ENCODE measurements at places on chromosomes 4 and X.
A peak's percentile ranks its signal among the peaks of the same experiment; 100 is the strongest.

- peak; percentile 43 for DNase-seq
Measured at GRCh38 chrX:51144828-51145442, 187.7 kb upstream of the NUDT10 start.

DNA sequence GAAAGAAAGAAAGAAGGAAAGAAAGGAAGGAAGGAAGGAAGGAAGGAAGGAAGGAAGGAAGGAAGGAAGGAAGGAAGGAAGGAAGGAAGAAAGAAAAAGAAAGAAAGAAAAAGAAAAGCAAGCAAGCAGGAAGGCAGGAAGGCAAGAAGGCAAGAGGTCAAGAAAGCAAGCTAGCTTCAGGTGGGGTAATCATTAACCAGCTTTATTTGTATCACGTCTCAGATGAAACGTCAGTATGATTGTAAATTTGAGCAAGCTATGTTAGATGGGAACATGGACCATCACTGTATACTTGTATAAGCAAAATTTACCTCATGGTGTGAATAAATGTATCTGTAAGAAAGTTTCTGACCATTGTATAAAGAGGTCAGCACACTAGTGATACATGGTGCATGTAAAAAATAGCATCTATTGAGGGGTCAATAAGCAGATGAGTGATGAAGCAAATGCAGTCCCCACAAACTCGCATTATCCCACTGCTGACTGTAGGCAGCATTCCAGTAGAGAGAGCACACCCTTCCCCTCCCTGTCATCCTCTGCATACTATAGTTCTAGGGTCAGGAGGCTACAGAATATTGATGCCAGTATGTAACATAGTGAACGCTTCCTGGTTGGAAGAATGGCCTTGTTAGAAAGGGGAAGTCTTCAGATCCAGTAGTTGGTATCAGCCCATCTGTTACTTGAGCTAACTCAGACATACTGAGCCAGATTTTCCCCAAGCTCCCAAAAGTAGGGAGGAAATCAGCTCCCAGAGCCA is 16.5 kb upstream of the KLHL34 start:
- DNase-seq = no peak

GRCh38 chrX:21741869-21742701 is 15.8 kb downstream of the SMPX start:
- no peak for DNase-seq

DNA sequence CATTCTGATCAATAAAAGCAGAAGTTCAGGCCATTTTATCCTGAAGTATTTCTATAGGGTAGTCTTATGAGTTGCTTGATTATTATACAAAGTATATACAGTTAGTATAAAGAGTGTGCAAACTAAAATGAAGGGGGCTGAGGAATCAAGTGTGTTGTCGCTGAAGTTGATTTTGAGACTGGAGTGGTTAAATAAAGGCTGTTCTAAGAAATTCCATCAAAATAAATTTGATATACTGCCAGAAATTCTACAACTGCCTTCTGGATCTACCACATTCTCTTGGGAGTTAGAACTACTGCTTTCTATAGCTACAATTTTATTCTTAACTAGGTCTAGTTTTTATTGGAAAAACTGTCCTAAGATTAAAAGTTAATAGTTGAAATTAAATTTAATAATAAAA is 12.4 kb downstream of the EDNRA start:
- DNase-seq = no peak

DNA sequence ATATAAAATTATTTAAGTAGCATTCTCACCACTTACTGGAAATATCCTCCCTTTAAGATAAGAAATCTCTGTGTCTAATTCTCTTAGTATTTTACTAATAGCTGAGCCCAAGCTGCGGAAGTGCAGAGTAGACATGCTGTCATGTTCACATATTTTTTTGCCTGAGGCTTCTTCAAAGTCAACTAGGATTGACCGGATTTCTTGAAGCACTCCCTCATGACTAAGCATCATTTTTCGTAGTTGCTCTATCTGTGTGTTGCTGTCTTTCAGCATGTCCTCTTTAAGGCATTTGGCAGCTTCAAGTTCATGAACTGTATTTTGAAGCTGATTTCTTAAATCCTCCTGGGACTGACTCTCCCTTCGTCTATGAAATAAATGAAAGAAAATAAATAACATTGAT is 36.9 kb downstream of the CCDC158 start:
- no peak for DNase-seq

GRCh38 chr4:54908763-54909162 is 216.6 kb downstream of the KDR start:
- no peak for DNase-seq

GRCh38 chr4:86398187-86398586 is 38.3 kb upstream of the MAPK10 start:
- DNase-seq = no peak

GRCh38 chrX:46582966-46583365 is 9.4 kb downstream of the CHST7 start:
- peak; percentile 59 for DNase-seq

DNA sequence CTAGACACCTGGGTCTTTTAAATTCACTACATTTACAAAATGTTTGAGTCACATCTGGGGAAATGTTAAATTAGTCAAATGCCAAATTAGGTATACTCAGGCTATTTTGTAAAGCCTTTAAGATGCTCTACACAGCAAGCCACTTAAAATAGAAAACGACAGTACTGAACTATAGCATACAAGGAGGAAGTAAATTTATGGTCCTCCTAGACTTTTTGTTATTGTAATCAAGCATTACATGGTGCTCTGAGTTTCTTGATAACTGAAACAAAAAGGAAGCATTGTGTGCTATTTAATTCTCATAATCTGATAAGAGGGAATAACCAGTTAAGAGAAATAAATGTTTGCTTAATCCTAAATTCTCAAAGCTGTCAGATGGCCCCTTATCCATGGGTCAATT is 46.2 kb downstream of the SLC9A7 start:
- no peak for DNase-seq

GRCh38 chrX:104343428-104344129 is 88.8 kb upstream of the ESX1 start:
- peak; percentile 57 for DNase-seq

DNA sequence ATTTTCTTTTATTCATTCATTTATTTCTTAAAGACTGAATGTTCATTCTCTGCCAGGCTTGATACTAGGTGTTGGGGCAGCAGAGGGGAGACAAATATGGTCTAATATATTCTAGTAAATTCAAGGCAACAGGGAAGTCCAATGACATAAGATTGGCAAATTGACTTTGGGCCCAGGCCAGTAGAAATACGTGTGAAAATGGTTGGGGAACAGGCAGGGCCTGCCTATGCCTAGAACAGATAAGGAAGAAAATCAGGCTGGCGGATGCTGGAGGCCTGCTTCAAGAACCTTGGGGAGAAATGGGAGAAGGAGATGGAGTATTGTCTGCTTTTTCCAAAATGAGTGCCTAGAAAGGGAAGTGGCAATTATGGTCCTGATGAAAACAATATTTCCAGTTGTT is 108.6 kb downstream of the RTL5 start:
- no peak for DNase-seq

DNA sequence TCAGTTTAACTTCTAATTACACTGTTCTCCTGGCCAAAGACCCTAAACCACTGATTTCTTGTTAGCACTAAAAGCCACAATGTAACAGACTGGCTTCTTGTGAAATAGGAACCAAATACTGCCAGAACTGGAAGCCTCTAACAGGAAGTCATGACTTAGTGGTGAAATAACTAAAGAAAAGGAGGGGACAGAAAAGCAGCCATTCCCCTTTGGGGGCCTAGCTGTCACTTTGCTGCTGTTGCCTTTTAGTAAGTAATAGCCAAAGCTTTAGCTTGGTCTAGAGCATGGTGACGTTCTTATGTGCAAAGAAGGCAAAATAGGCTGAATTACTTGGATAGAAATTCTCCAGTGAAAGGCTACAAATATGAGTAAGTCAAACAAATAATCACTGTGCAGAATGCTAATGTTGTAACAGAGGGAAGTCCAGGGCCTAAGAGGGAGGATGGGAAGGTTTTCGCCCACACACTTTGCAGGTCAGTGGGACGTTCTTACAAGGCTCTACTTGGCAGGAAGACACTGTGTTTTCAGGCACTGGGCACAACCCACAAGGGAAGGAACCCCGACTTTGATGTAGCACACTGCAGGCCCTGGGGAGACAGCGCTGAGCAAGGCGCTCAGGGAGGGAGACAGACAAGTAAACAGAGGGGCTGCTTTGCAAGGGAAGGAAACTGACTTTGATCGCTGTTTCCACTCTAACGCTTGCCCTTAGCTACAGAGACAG is 16.7 kb downstream of the GAB3 start:
- DNase-seq = no peak

GRCh38 chrX:12979616-12980015 is 4.7 kb downstream of the TMSB4X start:
- DNase-seq = no peak

GRCh38 chr4:244471-244870 is 60.8 kb downstream of the ZNF732 start:
- peak; percentile 3 for DNase-seq

DNA sequence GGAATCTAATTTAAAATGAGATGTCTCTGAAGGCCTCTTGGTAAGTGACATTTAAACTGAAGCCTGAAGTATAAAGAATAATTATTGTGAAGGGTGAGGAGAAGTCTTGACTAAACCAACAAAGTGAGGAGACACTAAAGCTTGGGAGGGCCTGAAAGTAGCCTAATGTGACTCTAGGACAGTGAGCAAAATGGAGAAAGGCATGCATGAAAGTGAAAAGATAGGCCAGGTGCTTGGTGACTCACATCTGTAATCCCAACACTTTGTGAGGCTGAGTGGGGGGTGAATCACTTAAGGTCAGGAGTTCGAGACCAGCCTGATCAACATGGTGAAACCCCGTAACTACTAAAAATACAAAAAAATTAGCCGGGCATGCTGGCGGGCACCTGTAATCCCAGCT is 46.9 kb upstream of the SMARCAD1 start:
- DNase-seq = no peak

GRCh38 chrX:50097071-50097470 is 103.7 kb downstream of the AKAP4 start:
- no peak for DNase-seq

GRCh38 chr4:54090804-54091623 is 8.9 kb upstream of the GSX2 start:
- peak; percentile 45 for DNase-seq

- DNase-seq = no peak
Measured at GRCh38 chr4:95256108-95256835, 292.5 kb downstream of the UNC5C start.

GRCh38 chrX:129968968-129969367 is 13.5 kb upstream of the BCORL1 start:
- no peak for DNase-seq

GRCh38 chr4:100657187-100657586 is 139.4 kb upstream of the EMCN start:
- DNase-seq = no peak

DNA sequence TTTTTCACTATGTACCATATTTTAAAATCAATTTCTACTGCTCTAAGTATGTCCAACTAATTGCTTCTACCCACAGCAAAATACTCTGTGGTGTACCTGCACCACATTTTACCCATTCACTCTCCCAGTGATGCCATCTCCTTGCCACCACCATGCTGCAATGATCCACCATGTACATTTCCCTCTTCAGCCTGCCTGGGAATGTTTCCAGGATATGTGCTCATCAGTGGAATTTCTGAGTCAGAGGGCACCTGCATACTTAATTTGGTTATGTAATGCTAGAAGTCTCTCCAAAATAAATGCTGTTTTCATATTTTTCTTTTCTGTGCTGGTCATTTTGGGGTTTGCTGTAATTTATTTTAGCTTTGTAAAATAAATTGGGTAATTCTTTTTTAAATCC is 33.2 kb upstream of the OCIAD2 start:
- DNase-seq = peak; percentile 50

GRCh38 chr4:180636696-180637404 is 1606.4 kb upstream of the TENM3 start:
- DNase-seq = no peak

DNA sequence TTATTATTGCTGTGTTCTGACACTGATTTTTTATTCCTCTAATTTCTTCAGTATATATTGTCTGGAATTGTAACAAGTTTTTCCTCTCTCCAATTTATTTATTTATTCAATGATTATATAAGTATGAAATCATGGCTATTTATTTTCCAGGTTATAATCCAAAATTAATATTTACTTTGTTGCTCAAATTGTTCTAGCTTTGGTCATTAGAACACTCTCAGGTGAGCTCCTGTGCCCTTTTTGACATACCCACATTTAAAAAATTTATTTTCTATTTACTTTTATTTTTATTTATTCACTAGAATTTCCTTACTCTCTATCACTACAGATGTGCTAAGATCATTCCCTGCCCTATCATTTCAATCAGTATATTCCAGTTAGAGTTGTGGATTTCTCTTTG is 70.2 kb downstream of the PPP1R2C start:
- DNase-seq = no peak

GRCh38 chrX:87900320-87900908 is 382.8 kb downstream of the KLHL4 start:
- DNase-seq = no peak

DNA sequence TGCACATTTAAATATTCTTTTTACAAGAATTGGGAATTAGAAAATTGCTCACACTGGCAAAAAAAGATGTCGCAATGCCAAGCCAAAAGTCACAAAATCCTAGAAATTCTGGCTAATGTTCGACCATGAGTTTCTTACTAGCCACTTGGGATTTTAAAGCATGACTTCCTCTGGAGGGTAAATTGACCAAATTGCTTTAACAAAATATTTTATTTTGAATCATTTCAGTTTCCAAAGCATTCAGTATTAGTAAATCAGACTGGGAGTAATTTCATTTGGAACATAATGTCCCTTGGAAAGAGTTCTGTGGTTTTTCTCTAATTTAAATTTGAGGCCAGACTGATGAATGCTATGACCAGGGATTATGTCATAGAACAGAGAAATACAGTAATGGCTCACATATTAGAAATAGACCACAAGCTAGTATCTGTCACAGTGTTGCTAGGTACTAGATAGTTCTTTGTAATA is 7.6 kb upstream of the CXCL5 start:
- DNase-seq = peak; percentile 54

DNA sequence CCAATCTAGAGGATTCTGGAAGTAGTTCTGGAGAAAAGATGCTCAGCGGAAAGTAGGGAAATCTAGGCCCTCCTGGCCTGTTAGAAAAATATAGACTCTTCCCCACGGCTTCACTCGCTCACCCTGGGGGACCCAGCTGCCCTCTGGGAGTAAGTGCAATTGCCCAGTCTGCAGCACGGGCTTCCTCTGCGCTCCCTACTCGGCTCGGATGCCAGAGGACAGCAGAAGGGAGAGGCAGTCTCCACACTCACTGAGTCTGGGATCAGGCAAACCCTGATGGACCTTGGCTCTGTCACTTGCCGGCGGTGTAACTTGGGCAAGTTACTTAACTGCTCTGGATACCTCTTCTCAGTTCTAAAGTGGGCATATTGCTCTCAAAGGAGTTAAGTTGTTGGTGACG is 2.1 kb downstream of the SHISA3 start:
- DNase-seq = no peak

- no peak for DNase-seq
Measured at GRCh38 chr4:81919223-81919622, 447.5 kb upstream of the RASGEF1B start.

- no peak for DNase-seq
Measured at GRCh38 chr4:184091986-184092385, 125.7 kb downstream of the ENPP6 start.
